ENCODE measurements at places on chromosomes 1 and 21. TPM values are rescaled to one million over a fixed set of nuclear protein-coding genes. Genes with fewer than 3 reads are reported as not detected.
A peak's percentile ranks its signal among the peaks of the same experiment; 100 is the strongest.

The RGS8 gene
- total RNA-seq: not detected

DNA sequence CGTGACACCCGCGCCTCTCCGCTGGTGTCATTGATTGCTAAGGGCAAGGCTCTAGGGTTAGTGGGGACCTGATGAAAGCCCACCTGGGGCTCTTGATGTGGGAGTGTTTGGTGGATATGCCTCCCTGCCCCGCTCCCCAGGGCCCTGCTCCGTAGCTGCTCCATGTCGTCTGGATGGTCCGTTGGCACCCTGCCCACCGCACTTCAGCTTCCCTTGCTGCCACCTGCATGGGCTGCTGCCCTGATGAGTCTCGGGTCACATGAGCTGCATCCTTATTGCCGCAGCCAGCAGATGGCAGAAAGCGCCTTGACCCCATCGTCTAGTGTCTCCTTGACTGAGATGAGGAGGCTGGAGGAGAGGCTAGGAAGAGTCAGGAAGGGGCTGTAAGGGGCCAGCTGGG, 439.4 kb downstream of the CAMTA1 start:
- DNase-seq: no peak

The TPTE gene
- total RNA-seq: not detected

DNA sequence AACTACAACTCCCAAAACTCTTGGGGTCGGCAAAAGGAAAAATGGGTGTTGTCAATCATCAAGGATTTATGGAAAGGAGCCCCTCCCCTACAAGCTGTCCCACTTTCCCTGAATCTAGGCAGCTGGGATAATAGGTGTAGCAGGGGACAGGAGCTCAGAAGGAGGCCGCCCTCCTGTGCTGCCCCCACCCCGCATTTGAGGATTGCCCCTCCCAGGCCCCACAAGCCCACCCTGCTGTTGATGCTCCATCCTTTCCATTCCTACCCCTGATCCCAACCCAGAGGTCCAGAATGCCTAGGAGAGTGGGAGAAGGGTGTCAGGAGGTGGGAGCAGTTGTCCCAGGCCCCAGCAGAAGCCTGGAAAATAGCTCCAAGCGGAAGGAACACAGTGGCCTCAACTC, 1.9 kb upstream of the MRPL24 start:
- no peak for DNase-seq

DNA sequence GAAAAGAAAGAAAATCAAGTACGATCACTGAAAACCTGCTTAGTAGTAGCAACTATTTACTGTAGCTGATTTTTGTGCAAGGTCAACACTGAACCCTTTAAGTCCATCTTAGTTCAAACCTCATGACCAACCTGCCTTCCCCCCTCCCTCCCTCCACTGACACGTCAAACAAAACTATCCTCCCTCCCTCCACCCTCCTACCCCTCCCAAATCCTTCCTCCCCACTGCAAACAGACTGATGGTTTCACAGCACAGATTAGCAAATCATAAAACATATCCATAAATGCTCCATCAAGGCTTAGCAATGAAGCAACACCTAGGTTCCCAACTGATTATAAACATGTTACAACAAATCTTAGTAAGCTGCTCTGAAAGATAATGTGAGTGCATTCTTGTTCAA, 164.3 kb upstream of the GREM2 start:
- no peak for DNase-seq

DNA sequence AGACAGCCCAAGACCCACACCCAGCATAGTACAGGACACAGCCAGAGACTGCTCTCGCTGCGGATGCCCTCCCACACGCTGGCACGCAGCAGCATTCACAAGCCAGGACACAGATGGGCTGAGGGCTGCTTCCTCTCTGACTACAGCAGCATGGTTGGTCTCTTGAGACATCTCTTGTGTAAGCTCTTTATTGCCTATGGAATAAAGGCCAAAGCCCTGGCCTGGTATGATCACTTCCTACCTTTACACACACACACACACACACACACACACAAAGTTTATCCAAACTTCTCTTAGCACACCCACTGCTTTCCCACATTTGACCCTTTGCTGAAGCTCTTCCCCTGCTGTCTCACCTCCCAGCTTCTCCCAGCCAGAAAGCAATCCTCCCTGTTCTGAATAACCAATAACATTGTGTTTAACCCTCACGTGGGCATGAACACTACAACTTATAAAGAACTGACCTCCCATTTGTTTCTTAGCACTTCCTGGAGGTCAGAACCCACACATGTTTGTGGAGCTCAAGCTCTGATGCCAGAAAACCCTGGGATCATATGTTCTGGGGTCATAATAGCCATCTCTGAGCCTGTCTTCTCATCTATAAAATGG, 1.2 kb upstream of the LUZP1 start:
- peak; percentile 60 for DNase-seq

DNA sequence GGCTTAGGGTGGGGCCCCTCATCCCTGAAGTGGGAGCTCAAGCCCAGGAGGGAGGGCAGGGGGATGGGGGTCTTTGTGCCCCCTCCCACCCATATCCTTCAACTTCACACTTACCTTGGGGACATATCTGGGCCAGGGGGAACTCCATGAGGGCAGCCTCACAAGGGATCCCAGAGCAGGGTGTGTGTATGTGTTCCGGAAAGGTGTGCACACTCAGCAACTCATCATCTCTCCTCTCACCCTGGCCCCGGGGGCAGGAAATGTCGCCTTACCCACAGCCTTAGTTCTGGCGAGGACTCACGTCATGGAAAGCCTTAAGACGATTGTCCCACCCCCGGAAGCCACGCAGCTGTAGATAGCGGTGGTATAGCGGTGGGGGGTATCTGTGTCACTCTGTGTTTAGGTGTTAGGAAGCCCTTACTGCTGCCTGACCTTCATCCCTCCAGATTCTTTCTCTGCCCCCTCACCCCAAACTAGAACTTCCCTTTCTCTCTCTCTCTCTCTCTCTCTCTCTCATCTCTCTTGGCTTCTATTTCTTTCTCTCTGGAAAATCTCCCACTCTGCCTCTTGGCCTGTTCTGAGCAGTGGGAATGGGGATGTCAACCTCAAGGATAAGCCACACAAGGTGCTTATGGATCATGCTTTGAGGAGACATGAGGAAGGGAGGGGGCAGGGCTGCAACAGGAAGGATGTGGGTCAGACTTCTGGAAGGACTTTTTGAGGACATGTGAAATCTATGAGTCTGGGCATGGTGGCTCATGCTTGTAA, at the start of gene SH2D2A:
SH2D2A (minus strand) TSS at position 288 of the 768 bp plus-strand sequence; CDS start at position 148, 140 bp downstream.
- peak; percentile 99 for DNase-seq

All from activated CD8-positive, alpha-beta T cell treated with anti-CD3 and anti-CD28 coated beads for 36 hours (primary cell).